ENCODE measurements at places on chromosomes 3 and 15.

DNA sequence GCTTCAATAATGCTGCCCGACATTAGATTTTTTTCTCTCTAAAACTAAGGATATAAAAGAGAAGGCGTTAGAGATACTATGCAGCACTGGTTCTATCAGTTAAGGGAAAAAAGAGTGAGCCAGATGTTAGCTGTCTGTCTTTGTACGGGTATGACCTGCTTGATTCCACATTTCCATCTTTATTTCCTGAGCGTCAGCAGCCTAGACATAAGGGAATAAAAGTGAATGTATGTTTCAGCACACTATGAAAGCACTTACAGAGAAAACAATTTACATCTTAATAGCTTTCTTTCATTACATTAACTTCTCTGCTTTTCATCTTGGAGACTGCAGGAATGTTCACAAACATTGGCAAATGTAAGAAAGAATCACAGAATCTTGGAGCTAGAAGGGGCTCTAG is 319.3 kb downstream of the CTNNB1 start:
- DNase-seq, result no peak

GRCh38 chr3:50419595-50420370 is 60.5 kb upstream of the TMEM115 start:
- no peak for DNase-seq

DNA sequence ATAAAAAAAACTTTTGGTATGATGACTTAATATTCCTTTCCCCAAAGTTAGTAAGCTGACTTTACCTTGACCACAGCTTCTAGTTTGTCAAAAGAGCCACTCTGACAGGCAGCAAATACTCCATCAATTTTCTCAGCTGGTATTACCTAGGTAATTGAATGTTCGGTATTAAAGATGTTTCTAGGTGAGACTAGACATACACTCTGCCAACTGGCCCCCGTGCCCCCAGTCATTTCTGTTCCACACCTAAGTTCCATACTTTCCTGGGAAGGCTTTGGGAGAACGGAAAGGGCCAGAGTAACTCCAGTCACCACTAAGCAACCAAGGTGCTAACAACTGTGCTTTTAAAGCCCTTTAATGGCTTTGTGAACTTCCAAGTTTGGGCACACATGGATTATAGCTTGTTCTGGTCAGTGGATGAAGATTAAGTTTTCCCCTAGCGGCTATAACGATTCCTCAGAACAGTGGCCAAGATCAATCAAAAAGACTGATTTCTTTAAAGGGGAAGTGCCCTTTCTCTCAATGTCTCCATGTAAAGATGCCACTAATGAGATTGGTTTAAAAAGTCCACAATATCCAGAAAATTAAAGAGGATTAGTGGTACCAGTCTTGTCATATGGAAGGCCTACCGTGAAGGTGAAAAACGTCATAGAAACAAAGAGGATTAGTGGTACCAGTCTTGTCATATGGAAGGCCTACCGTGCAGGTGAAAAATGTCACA is 7.0 kb downstream of the EIF4A2 start:
- no peak for DNase-seq

GRCh38 chr15:37359101-37359892 is 258.9 kb upstream of the MEIS2 start:
- DNase-seq, result no peak

DNA sequence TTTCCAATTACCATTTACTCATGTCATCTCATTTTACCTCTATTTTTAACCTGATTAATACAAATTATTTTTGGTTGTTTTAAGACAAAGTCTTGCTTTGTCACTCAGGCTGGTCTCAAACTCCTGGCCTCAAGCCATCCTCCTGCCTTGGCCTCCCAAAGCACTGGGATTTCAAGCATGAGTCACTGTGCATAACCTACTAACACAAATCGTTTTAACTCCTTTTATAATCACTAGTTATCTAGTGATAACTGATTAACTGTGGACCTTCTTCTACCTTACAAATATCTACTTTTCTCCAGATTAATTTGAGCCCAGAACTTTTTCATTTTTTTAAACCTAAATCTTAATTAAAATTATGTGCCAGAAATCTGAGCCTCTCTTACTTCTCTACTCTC is 4.6 kb downstream of the ATP13A3 start:
- DNase-seq, result no peak

DNA sequence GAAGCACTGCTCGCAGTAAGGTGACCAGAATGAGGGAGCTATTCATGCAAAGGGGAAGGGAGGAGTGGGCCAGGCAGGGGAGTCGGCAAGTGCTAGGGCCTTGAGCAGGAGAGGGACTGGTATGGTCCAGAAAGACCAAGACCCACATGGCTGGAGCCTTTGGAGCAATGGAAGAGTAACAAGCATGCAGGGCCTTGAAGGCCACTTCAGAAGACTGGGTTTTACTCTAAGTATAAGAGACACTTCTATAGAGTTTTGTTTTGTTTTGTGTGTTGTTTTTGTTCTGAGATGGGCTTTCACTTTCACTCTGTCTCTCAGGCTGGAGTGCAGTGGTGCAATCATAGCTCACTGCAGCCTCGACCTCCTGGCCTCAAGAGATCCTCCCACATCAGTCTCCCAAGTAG is 42.0 kb downstream of the BFSP2 start:
- no peak for DNase-seq

GRCh38 chr3:170419557-170420087 is 954 bp downstream of the CLDN11 start:
- no peak for DNase-seq

- no peak for DNase-seq
These were observed 10.4 kb downstream of the TNK2 start for GRCh38 chr3:195897853-195898415.

DNA sequence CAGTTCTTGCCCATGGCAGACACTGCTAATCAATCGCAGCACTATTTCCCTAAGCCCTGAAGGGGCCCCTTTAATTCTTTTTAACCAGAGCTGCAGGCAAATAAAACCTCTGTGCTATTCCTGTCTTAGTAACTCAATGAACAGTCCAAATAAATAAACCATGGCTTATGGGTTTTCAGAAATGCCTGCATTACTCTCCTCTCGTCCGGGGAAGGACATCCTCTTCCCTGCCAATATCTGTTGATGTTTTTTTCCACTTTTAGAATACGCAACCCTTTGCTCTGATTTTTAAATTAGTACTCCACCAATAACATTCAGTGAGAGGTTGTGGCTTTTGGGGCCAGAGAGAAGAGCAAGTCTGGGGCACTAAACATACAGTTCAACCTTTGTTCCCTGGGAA is 35.2 kb upstream of the PRICKLE2 start:
- DNase-seq, result no peak

- DNase-seq, result no peak
These were observed 294.2 kb upstream of the TBL1XR1 start for GRCh38 chr3:177491296-177492032.
